ENCODE measurements at places on chromosomes 1 and 21.

DNA sequence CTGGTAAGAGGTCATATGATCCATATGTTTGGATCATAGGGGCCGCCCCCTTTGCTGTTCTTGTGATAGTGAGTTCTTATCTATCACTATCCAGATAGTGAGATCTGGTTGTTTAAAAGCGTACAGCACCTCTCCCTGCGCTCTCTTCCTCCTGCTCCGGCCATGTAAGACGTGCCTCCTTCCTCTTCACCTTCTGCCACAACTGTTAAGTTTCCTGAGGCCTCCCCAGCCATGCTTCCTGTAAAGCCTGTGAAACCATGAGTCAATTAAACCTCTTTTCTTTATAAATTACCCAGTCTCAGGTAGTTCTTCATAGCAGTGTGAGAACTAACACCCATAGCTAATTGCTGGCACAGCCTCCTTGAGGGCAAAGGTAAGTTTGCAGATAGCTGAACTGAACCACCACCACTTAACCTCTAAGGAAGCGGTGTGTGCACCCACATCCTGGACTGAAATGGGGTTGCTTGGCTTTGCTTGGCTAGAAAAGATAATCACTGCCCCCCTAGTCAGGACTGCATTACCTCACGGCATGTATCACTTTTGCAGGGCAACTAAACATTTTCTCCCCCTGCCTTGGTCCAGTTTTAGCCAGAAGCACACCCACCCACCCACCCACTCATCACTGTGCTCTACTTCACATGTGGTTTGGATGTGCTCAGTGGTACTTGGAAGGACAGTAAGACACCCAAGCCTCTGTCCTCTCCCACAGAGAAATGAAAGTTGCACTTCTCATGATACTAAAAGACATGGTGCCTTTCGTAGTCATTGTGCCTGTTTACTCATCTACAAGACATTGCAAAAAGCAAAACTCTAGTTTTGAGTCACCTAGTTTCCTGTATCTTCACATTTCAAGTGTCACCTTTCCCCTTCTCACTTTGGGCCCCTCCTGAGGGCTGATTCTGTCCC, 23.1 kb upstream of the PTAFR start:
- DNase-seq: no peak

DNA sequence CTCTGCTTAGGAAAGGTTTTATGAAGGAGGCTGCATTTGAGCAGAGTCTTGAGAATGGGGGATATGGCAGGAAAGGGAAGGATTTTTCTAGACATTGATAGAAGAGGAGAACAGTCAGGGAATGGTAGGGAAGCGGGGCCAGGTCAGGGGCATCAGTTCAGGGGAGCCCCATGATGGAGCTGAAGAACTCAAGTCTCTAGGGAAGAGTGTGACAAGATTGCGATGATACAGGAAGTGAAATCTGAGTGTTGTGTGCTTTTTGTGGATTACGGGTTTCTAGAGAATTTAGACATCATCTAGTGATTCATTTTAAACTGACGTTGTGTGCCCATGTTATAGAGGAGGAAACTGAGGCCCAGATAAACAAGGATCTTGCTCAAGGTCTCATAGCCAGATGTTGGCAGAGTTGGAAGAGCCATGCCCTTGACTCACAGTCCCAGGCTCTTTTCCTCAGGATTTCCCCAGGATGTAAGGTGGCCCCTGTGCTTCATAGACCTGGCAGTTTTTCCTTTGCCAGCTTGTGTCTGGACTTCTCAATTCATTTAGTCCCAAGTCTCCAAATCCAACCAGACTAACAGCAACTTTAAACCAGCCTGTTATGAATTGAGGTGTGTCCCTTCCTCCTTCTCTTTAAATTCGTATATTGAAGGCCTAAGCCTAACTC, 130.3 kb downstream of the ROR1 start:
- no peak for DNase-seq

DNA sequence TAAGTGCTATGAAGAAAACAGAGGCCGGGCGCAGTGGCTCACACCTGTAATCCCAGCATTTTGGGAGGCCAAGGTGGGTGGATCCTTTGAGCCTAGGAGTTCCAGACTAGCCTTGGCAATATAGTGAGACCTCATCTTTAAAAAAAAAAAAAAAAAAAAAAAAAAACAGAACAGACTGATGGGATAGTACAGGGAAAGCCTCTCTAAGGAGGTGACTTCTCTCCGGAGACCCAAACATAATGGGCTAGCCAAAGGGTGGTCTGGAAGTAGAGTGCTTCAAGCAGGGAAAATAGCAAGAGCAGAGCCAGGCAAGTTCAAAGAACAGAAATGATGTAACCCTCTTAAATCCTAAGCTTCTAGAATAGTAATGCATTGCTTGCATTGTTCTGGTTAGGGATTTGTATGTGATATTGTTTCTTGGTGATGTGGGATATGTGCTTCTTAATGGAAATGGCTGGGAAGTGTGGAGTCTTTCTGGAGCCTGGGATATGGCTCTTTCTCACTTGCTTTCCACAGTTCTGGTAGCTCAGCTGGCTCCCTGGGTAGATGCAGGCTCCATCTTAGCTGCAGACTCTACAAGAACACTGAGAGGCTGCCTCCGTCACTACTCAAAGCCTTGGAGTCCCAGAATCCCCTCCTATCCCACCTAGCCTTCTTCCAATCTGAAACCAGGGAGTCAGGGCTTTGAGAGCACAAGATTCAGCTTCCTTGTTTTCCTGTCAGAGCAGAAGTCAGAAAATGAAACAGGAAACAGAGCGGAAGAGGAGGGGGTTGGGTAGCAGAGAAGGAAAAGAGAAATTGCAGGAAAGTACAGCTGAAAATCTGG, 1.9 kb upstream of the PIGV start:
- DNase-seq: peak; percentile 49

GRCh38 chr1:69421286-69421685, 146.4 kb upstream of the LRRC7 start:
- DNase-seq: no peak

DNA sequence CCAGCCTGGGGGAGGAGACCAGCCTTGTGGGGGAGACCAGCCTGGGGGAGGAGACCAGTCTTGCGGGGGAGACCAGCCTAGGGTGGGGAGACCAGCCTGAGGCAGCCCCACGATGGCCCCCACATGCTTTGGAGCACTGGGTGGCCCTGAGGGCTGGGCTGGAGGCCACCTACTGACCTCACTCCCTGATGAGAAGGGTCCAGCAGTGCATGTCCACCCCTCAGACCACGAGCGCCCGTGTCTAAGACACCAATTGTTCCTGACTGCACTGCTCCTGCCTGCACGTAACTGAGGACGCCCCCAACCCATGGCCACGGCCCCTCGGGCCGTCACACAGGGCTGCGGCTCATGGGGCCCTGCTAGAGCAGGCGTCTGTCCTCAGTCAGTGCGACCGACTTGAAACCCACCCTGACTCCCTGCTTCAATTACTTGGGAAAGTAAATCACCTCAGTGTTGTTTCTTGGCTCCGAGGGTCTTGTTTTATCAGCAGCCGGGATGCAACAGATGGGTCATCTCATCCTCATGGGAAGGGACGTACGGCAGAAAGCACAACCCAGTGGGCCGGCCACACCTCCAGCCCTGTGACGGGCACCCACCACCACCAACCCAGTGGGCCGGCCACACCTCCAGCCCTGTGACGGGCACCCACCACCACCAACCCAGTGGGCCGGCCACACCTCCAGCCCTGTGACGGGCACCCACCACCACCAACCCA, at the start of gene SPATC1L:
SPATC1L (minus strand) TSS at position 550 of the 715 bp plus-strand sequence. CDS start 1,643 bp downstream, outside the sequence.
- peak; percentile 67 for DNase-seq
